ENCODE measurements at places on chromosomes 6 and 20.

DNA sequence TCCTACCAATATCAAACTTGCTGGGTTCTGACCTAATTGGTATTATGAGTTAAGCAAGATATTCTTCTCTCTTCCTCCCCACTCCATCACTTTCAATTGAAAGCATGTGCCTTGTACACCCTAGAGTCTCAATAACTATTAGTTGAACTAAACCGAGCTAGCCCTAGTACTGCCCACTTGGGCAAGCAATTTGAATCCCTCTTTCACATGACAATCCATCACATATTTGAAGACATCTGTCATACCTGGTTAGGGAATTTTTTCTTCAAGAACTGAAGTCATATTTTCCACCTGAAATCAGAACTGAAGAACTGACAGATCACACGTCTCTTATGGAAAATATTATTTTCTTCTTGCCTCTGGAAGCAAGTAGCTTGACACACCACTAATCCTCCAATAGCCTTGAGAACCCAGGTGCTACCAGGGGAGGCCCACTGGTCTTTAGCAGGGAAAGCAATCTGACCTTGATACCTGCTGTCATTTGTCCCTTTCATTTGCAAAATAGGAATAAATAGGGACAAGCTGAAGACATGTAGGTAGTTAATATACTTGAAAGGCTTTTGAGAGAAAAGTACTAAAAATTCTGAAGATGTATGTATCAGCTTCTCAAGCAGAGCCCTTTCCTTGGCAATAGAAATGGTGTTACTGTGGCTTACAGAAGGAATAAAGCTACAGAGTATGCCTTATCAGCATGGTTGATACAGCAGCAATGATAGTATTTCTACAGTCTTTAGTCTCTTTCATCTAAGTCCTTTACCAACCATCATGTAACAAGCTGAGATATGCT lies 71.4 kb downstream of the GJA10 start:
- DNase-seq: no peak

GRCh38 chr20:23268792-23269354 lies 81.7 kb upstream of the NXT1 start:
- no peak for DNase-seq

DNA sequence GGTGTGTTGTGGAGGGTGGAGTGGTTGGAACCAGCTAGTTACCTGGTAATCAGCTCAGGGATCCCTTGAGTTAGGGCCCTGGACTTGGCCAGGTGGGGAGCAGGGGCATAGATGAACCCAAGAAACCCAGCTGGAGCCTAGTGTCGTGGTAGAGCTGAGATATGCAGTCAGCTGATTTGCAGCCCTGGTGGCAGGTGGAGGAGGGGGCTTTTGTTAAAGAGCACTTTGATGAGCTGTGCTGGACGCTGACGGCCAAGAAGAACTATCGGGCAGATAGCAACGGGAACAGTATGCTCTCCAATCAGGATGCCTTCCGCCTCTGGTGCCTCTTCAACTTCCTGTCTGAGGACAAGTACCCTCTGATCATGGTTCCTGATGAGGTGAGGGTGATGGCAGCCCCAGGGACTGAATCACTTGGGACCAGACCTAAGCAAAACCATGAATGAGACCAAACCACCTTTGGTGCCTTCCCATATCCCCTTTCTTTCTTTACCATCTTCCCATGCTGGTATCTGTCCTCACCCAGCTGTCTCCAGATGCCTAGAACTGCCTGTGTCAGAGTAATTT lies 12.7 kb downstream of the DEF6 start:
- no peak for DNase-seq

GRCh38 chr6:14513496-14514393 lies 396.2 kb downstream of the CD83 start:
- DNase-seq: no peak

DNA sequence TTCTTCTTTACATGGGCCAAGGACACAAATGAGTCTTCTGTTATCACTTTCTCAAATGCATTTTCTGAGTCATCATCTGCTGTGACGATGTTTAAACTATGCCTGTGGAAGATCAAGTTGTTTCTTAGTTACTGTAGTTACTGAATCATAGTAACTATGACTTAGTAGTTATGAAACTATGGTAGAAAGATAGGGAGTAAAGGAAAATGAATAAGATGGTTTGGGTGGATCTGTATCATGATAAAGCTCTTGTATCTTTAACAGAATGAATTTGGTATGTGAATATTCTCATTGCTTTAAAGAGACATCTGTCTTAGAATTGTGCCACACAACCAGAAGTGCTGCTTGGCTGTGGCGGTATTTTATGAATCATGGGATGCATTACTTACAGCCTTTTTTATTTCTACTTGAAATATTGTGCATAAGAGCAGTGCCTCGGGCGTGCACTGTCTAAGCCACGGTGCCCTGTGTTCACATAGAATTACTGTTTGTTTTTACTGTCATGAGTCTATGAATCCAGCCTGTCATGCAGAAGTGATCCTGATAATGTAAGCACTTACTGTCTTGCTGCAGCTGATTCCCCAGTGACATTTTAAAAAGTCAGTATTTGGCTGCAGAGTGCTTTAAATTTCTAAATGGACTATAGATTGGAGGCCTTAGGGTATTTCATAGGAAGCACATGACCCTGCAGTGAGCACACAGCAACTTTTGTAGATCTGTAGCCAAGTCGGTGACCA lies 215.2 kb downstream of the TMEM242 start:
- no peak for DNase-seq

GRCh38 chr6:137231895-137232294 lies 12.7 kb upstream of the IFNGR1 start:
- no peak for DNase-seq

- no peak for DNase-seq
Measured at GRCh38 chr6:148780918-148781436, 34.1 kb downstream of the UST start.
